ENCODE measurements at places on chromosomes 7 and 10.

DNA sequence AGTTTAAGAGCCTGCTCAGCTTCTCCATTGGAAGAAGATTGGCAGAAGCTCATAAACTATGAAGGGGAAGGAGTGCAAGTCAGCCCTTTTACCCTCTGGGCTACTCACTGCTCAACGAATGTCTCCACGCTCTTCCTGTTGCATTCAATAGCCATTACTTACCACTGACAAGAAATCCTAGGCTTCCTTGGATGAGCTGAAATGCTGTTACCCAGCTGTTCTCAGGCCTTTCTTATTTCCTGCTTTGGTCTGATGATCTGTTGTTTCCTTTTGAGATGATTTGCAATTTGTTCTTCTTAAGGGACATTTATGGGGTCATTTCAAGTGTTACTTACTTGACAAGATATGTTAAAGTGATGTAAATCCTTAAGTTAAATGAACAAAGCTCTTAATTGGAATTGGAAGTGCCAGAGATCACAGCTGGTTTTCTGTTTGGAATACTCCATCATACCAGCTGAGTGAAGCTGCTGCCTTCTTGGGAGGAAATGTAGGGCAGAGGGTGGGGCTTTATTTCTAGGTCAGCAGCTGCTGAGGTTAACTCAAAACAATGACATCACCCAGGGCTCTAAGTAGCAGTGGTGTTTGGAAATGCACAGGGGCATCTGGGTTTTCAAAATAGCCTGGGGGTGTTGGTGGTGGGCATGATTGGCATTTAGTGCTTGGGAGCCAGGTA lies 170.0 kb downstream of the PRKCQ start:
- H3K4me3 ChIP-seq: peak overlapping the region; percentile 0
- peak overlapping the region; percentile 68 for H3K27ac ChIP-seq
- H3K27me3 ChIP-seq: no peaks in the 10 kb centered on the region
- peak; percentile 36 for DNase-seq

DNA sequence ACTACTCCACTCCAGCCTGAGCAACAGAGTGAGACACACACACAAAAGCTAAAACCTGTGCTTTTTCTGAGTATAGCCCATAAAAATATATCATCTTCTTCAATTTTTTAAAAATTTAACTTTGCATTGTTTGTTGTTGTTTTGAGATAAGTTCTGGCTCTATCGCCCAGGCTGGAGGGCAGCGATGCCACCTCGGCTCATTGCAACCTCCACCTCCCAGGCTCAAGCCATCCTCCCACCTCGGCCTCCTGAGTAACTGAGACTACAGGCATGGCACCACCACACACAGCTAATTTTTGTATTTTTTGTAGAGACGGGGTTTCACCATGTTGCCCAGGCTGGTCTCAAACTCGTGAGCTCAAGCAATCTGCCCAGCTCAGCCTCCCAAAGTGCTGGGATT lies 14.3 kb upstream of the TLX1 start:
- no peak overlapping the region for H3K4me3 ChIP-seq
- peaks cover 81% of the 10 kb centered on the region for H3K27me3 ChIP-seq
- no peak overlapping the region for H3K27ac ChIP-seq
- no peak for DNase-seq
- H3K4me1 ChIP-seq: peaks cover 17% of the 10 kb centered on the region

- no peak for DNase-seq
- no peak overlapping the region for H3K4me3 ChIP-seq
- H3K27ac ChIP-seq: no peak overlapping the region
- H3K27me3 ChIP-seq: no peaks in the 10 kb centered on the region
- peaks cover 12% of the 10 kb centered on the region for H3K4me1 ChIP-seq
Measured at GRCh38 chr7:381211-382042, 91.5 kb downstream of the FOXL3 start.

DNA sequence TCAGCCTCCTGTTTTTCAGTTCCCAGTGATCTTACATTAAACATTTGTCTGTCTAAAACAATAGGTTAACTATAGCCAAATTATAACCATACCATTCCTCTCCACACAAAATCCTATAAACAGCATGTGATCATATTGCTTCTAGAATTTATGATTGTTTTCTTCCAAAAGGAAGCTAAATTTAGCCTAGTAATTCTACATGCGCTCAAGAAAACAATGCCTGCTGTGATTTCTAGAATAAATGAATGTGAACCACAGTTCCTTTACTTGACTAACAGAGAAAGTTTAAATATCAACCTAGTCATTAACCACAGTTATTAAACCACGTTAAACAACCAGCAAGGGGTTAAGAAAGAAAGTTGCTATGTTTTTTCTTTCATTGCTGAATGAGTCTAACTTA lies 26.4 kb downstream of the MET start:
- no peaks in the 10 kb centered on the region for H3K27me3 ChIP-seq
- H3K27ac ChIP-seq: no peak overlapping the region
- DNase-seq: no peak
- no peaks in the 10 kb centered on the region for H3K4me1 ChIP-seq
- H3K4me3 ChIP-seq: no peak overlapping the region
- H3K36me3 ChIP-seq: no peaks in the 10 kb centered on the region

DNA sequence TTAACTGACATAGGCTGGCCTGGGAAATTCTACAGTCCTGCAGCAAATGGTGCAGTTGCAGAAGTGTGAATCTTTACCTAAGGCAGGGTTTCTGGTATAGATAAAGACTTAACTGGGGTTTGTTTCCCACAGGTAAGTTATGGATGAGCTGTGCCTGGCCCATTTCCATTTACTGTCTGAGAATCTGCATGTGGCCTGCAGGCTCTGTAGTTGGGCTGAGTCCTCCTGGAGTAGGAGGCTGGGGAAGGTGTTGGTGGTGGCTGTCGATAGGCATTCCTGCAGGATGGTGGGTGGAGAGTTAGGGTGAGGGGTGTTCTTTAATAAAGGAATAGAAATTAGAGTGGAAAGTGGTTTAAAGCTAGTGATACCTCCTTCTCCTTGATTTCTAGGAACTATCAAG lies 193.5 kb downstream of the AUTS2 start:
- H3K27ac ChIP-seq: no peak overlapping the region
- no peaks in the 10 kb centered on the region for H3K36me3 ChIP-seq
- H3K4me3 ChIP-seq: no peak overlapping the region
- no peak for DNase-seq

GRCh38 chr7:157087646-157088045 lies 51.1 kb upstream of the UBE3C start:
- no peaks in the 10 kb centered on the region for H3K4me1 ChIP-seq
- DNase-seq: no peak
- peaks cover 4% of the 10 kb centered on the region for H3K27me3 ChIP-seq

DNA sequence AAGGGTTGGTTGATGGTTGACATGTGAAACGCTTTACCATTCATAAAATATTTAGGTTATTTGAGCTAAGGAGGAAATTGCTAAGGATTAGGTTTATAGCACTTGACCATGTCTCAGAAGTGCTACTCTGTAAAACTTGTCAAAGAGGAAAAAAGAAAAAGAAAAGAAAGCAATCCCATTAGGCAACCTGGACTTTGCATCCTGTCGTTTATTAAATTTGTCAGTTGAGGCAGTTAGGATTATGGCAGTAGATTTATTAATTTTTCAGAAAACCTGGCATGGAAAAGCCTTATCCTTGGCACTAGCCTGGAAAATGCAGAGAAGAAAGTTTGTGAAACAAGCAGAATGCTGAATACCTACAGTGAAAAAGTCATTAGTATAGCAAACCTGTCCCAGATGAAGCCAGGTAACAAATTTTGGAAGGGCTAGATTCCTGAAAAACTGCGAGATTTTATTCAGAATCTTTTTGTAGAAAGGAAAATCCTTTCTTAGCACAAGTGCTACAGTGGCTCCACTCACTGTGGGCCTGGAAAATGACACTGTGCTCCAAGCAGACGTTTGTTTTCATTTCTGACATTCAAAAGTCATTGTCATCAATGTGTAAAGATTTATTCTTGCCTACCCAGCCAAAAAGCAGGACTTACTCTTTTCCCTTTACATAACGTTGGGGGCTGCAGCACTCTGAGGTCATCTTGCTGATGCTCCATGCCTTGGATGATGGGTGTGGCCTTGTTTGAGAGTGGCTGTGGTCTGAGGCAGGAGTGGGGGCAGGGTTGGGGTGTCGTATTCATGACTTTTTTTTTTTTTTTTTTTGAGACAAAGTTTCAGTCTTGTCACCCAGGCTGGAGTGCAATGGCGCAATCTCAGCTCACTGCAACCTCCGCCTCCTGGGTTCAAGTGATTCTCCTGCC lies 664.9 kb downstream of the SUGCT start:
- H3K27me3 ChIP-seq: no peaks in the 10 kb centered on the region
- peaks cover 1% of the 10 kb centered on the region for H3K4me1 ChIP-seq
- no peaks in the 10 kb centered on the region for H3K36me3 ChIP-seq
- no peak for DNase-seq
- no peak overlapping the region for H3K27ac ChIP-seq
- H3K4me3 ChIP-seq: no peak overlapping the region

- no peak for DNase-seq
- no peaks in the 10 kb centered on the region for H3K36me3 ChIP-seq
- H3K4me3 ChIP-seq: no peak overlapping the region
- no peaks in the 10 kb centered on the region for H3K4me1 ChIP-seq
- H3K27ac ChIP-seq: no peak overlapping the region
Measured at GRCh38 chr7:81743665-81744064, 26.2 kb downstream of the HGF start.

DNA sequence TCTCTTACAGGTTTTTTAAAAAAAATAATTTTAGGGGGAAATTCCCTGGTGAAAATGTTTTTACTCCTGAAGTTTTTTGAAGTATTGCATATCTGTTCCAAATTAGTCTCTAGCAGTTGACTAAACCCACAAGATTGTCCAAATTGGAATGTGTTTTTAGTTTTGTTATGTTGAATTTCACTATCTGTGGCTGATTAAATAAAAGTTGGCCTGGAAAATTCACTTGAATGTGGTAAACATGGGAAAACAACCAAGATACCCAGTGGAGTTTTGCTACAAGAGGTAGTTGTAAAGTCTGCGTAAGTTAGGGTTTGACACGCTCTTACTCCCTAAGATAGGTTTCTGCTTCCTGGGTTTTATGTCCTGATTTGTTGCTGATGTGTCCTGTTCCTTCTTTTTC lies 3.3 kb downstream of the TSGA13 start:
- H3K4me3 ChIP-seq: no peak overlapping the region
- DNase-seq: no peak
- H3K36me3 ChIP-seq: no peaks in the 10 kb centered on the region
- no peaks in the 10 kb centered on the region for H3K27me3 ChIP-seq
- no peaks in the 10 kb centered on the region for H3K4me1 ChIP-seq

Data from transverse colon (tissue), 4 donors.